ENCODE measurements at places on chromosomes 2 and 18.
A peak's percentile ranks its signal among the peaks of the same experiment; 100 is the strongest.

DNA sequence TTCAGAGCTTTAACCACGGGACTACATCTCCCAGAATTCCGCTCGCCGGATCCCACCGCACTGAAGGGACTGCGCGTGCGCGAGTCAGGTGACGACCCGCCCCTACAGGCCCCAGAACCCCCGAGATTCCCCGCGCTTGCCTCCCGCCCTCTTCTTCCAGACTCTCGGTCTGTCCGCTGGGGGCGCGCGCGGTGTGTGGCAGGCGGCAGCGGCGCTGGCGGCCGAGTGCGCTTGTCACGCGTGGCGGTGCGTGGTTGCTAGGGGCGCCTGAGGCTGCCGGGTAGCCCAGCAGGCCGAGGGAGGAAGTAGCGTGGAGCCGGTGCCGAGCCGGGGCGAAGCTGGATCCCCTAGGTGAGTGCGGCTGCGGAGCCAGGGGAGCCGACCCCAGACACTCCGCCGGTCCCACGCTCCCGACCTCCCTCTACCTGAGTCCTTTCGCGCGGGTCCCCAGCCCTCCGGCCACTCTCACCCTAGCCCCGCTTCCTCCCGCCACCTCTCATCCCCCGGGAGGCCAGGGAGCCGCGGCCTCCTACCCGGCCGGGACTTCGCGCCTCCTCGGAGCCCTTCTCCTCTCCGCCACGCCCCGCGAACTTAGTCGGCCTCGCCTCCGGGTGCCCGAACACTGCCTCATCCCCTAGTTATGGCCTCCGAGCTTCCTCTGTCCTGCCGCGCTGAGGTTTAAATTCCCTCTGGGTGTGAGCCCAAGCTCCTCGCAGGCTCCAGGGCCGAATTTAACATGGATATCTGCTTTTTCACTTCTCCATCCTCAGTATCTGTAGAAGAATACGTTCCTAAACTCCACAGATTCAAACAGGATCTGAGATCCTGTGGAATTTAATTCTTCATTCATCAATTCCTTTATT, at the start of gene TTLL4:
TSS of gene TTLL4 (plus strand) at position 149 of the 863 bp plus-strand sequence. CDS start 26,842 bp downstream, outside the sequence.
- peak; percentile 98 for DNase-seq

DNA sequence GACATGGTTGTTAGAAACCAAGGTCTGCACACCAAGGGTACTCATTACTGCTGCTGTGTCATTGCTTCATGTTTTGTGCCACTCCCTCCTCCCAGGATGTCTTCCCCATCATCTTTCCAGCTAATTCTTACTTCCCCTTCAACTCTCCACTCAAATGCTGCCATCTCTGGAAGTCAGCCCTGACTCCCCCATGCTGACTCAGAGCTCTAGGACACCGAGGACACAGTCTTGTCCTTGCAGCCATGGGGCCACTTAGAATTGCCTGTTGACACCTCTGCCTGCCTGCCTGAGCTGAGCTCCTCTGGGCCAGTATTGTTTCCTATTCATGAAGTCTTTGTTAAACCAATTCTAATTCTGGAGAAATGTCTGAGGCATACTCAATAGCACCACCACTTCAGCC, 100.2 kb downstream of the GYPC start:
- no peak for DNase-seq

DNA sequence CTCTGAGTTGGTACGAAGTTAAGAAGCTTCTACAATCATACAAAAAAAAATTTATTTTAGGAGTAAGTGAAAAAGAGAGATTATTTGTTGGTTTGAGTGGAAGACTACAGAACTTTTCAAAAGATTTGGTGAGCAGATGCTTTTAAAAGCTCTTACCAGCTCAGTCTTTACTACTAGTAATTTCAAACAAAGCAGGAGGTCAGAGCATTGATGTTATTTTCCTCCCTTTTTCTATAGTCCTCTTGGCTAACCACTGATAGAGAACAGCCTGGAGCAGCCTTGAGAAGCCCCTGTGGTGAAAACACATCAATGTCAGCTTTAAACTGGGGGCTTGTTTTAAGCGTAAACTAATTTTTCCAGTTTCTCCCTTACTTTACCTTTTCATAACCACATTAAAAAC, 559.3 kb upstream of the CDH2 start:
- DNase-seq: no peak

- DNase-seq: no peak
These were observed 9.8 kb upstream of the RAB17 start for GRCh38 chr2:237600205-237600846.

DNA sequence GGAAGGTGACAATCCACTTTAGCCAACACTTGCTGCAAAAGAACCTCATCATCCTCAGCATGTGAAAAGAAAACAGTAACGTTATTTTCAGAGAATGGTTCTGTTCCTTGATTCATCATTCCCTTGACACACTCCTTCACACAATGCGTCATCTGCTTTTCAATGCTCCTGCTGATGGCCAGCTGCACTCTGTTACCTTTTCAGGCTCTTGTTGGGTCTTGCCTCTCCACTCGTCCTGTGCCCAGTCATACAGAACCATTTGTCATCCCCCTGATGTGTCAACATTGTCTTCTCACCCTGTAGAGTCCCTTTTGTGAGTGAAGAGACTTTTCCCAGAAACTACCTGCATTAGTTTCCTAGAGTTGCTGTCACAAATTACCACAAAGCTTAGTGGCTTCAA, 12.2 kb upstream of the DTNA start:
- DNase-seq: no peak

GRCh38 chr2:135494503-135494902, 36.5 kb downstream of the ZRANB3 start:
- DNase-seq: no peak

- DNase-seq: no peak
These were observed 555.5 kb downstream of the ARHGAP15 start for GRCh38 chr2:143684551-143685320.

GRCh38 chr2:69311024-69311416, 76.0 kb downstream of the GFPT1 start:
- DNase-seq: no peak

DNA sequence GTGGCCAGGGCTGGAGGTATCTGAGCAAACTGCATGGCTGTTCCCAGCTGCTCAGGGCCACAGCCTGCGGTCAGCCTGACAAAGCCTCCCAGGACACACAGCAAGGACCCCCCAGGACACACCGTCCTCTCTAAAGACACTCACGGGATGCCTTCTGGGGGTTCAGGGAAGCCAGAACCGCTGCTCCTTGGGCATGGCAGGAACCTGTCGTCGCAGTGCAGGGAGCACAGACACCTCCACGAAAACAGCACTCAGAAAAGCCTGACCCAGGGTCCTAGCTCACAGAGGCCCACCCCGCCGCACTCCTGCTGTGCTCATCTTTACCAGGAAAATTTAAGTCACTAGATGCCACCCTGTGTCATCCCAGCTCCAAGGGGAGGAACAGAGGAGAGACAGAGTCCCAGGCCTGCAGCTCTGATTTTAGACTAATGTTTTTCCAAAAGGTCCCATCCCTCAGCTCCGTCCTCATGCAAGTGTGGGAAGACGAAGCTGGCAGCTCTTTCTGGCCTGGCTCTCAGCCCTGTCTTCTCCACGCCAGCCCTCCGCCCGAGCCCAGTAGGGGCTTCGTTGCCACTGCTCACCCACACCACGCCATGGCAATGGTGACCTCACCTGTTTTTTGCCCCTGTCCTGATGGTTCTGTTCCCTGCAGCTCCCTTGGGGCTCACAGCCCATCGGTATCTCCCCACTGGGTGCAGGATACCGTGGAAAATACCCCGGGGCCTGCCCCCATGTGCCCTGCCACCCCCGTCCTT, 23.9 kb upstream of the SLC66A3 start:
- DNase-seq: no peak

DNA sequence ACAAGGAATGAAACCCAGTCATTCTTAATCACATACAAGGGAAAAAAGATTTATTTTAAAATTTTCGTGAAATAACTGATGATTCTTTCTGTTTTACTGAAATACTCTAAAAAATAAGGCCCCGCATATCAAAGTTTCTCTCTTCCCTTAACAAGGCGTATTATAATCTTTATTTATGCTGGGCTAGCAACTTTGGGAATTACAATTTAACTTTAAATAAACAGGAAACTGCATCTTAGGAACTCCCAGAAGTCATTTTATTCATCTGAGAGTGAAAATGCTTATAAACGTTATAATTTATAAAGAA, 166.7 kb downstream of the TCF4 start:
- no peak for DNase-seq

- no peak for DNase-seq
These were observed 539.1 kb upstream of the LRRTM4 start for GRCh38 chr2:78061301-78061700.

DNA sequence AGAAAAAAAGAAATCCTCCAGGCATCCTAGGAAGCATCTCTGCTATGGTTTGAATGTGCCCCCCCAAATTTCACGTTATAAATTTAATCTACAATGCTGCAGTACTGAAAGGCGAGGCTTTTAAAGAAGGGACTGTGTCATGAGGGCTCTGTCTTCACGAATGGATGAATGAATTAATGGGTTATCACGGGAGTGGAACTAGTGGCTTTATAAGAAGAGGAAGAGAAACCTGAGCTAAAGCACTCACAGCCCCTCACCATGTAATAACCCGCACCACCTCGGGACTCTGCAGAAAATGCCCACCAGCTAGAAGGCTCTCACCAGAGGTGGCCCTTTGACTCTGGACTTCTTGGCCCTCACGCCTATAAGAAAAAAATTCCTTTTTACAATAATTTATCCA, 27.6 kb downstream of the RNU4ATAC start:
- no peak for DNase-seq

Measured in stimulated activated CD4-positive, alpha-beta T cell treated with anti-CD3 and anti-CD28 coated beads, Interleukin-1b, Interleukin-23, amount 100 ng/mL, for 1 hour (primary cell).